ENCODE measurements at places on chromosomes 12 and 14. TPM values are rescaled to one million over a fixed set of nuclear protein-coding genes. Genes with fewer than 3 reads are reported as not detected.

The OR4M1 gene
- not detected for total RNA-seq

The TOGARAM1 gene
- total RNA-seq = 9.9 TPM

The ETV6 gene
- total RNA-seq = 27.1 TPM

The GDF3 gene
- total RNA-seq = not detected

The TESPA1 gene
- total RNA-seq = not detected

The NRXN3 gene
- 0.61 TPM for total RNA-seq

The TMTC2 gene
- 12.9 TPM for total RNA-seq

The FZD10 gene
- 11.0 TPM for total RNA-seq

The P2RX4 gene
- total RNA-seq = 24.1 TPM

The INSM2 gene
- total RNA-seq = not detected

The GALNT16 gene
- 8.2 TPM for total RNA-seq

The CYP27B1 gene
- total RNA-seq = 1.2 TPM

The TMTC1 gene
- 38.2 TPM for total RNA-seq

The RFX4 gene
- not detected for total RNA-seq

The RILPL1 gene
- total RNA-seq = 12.0 TPM

The ERH gene
- total RNA-seq = 61.0 TPM

The LRRIQ1 gene
- total RNA-seq = not detected

The STXBP6 gene
- 24.6 TPM for total RNA-seq

The KLRD1 gene
- 0.13 TPM for total RNA-seq

The FIGNL2 gene
- 0.17 TPM for total RNA-seq

The EML5 gene
- 0.62 TPM for total RNA-seq

The PPFIBP1 gene
- 50.1 TPM for total RNA-seq

The LRRC10 gene
- not detected for total RNA-seq

The OR4K14 gene
- not detected for total RNA-seq

The PLXNC1 gene
- total RNA-seq = 7.6 TPM

The SETD1B gene
- 10.1 TPM for total RNA-seq

The SIX6 gene
- total RNA-seq = not detected

The TAS2R8 gene
- total RNA-seq = not detected

The MYF6 gene
- not detected for total RNA-seq

The PTCSC3 gene
- total RNA-seq = not detected

The CD4 gene
- 2.9 TPM for total RNA-seq

The KIF5A gene
- total RNA-seq = 1.2 TPM

The PPFIA2 gene
- total RNA-seq = not detected

The PAPOLA gene
- total RNA-seq = 66.1 TPM

The CLEC2B gene
- total RNA-seq = 84.1 TPM

The SLC16A7 gene
- 28.9 TPM for total RNA-seq

The CHGA gene
- 1.6 TPM for total RNA-seq

The CLEC2A gene
- 60.8 TPM for total RNA-seq

The AP1G2 gene
- total RNA-seq = 113 TPM

The OSGEP gene
- 23.0 TPM for total RNA-seq

The SERPINA4 gene
- total RNA-seq = not detected

The AKAP5 gene
- not detected for total RNA-seq

The GXYLT1 gene
- 11.0 TPM for total RNA-seq

The GUCY2C gene
- total RNA-seq = 0.45 TPM
